GOT3 (cell line): ENCODE measurements at places on chromosomes 12 and 14.

DNA sequence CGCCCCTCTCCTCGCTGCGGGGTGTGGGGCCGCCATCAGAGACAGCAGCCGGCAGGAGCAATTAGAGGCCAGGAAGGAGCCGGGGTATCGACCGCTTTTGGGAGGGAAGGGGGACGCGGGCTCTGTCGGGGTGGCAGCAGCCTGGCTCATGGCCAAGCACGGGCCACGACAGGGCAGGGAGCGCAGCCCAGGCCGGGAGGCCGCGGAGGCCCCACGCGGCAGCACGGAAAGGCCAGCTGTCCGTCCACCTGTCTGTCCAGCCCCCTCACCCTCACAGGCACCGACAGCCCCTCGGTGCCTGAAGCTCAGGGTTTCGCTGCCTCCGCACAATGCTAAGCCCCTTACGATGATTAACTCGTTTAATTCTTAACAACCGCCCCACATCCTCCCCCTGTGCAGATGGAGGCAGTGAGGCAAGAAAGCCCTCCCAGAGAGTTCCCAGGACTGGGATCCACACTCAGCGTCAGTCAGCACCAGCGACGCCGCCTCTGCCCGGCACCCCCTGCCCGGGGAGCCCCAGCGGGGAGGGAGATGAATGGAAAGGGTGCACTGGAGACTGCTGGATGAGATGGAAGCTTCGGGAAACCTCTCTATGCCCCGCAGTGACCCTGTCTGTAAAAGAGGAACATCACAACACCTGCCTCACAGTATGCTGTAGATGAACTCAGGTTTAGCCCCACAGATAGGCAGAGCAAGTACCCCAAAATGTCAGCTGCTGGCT is 23.7 kb downstream of the NCOR2 start:
- DNase-seq = no peak

DNA sequence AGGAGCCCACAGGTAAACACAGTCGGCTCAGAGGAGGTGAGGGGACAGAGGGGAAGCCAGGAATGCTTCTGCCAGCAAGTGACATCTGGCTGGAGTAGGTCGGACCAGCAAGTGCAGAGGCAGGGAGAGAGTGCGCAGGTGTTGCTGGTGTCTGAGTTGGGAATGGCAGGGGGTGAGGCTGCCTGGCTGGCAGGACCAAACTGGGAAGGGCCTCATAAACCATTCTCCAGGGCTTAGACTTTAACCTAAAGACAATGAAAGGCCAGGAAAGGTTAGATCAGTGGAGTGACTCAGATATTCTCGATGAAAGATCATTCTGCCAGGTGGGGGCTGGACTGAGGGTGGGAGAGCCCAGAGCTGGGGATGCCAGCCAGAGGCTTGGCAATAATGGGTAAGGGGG is 66.4 kb downstream of the ITPK1 start:
- no peak for DNase-seq

DNA sequence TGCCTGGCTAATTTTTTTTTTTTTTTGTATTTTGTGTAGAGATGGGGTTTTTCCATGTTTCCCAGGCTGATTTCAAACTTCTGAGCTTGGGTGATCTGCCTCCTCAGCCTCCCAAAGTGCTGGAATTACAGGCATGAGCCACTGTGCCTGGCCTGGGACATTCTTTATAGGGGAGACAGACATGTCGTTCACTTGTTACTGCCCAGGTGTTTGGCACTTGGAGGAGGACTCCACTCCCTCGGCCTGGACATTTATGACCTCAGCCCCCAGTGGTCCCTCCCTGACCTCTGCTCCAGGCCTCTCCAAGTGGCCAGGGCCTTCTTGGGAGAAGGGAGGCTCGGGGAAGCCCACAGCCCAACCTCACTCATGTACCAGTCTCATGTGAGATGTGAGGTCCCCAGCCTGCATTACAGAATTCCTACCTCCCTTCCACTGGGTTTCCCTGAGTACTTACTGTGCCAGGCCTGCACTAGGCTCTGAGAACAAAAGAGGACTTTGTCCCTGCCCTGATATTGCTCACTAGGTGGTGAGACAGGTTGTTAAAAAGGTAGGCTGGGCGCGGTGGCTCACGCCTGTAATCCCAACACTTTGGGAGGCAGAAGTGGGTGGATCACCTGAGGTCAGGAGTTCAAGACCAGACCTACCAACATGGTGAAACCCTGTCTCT is 9.7 kb upstream of the POP5 start:
- no peak for DNase-seq

GRCh38 chr12:90091809-90092208 is 383.2 kb upstream of the ATP2B1 start:
- DNase-seq = no peak

DNA sequence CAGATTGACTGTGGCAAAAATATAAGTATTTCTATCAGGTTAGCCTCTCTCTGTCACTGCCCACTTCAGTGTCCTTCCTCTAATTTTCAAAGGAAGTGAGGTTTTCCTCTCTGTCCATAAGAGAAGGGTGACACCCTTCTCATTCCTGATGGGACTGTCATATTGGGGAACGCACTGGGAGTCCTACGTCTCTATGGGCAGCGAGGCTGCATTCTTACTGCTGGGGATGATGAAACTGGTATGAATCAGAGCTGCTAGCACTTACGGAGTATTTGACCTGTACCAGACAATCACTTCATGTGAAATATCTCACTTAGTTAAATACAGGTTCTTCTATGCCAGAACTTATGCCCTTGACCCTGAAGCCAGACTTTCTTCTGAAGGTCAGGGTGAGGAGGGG is 436.3 kb downstream of the DPF3 start:
- no peak for DNase-seq

- DNase-seq = no peak
These were observed 11.1 kb downstream of the PLBD2 start for GRCh38 chr12:113369391-113369985.

GRCh38 chr12:5546616-5547015 is 114.7 kb downstream of the NTF3 start:
- no peak for DNase-seq

GRCh38 chr12:122862110-122862634 is 26.9 kb downstream of the HIP1R start:
- no peak for DNase-seq

GRCh38 chr12:84619053-84619571 is 293.5 kb downstream of the SLC6A15 start:
- no peak for DNase-seq

DNA sequence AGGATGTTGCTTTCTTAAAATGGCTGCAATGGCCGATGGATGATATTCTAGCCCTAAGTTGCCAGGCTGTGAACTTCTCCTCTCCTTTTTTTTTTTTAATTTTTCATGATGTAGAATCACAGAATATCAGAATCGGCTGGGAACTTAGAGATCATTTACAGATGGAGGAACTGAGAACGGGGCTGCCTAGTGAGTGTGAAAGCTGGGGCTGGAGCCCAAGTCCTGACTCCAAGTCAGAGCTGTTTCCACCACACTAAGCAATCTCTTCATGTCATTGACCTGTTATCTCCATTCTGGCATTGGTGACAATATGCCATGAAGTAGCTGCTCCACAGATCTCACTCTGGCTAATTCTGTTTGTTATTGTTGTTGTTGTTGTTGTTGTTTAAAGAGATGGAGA is 121.7 kb downstream of the SLC38A1 start:
- DNase-seq = no peak

DNA sequence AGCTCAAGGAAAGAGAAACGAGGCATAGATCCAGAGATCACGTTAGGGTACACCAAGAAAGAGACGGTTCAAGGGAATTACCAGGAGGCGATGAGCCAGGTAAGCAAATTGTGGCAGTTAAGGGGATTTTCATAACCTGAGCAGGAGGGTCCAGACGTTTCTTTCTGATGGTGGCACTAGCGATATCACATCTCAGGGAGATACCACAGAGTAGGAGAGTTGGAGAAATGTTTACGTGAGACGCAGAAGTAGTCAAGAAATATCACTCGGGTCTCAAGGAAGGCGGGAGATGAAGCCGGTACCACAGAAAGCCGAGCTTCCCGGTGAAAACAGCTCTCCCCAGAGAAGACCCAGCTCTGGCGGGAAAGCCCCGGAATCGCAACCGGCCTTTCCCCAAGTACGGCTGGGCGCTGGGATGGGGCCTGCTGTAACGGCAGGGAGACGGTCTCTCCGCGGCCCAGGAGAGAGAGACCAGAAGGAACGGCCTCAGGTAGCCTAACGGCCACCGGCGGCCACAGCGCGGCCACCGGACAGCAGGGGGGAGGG is 485 bp downstream of the SENP1 start:
- DNase-seq = no peak

- DNase-seq = no peak
These were observed 16.8 kb downstream of the ATP5MC2 start for GRCh38 chr12:53659011-53659551.

DNA sequence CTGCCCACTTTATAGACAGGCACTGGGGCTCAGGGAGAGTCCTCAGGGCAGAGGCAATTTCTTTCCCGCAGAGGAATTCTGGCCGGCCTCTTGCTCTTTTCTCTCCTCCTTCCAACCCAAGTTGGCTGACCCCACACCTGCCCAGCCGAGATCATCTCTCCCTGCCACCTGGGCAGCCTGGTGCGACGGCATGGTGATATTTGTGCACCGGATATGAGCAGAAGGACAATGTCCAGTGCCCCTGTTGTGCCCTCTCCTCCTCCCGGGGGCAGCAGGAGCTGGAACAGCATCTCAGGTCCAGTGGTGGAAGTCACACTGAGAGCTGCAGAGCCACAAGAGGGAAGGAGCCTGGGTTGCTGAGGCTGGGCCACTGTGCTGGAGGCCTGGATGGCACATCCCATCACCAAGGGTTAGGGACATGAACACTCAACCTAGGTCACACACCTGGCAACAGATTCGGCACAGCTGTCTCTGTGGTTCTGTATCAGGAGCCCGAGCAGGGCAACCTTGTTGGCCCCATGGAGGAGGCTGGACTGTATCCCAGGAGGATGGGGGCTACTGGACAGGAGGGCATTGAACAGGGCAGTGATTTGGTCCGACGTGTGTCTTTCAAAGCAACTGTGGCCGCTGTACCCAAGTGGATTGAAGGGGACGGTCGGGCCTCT is 57.7 kb upstream of the DIO3 start:
- no peak for DNase-seq
